Cortex of kidney (tissue), 1 donor: ENCODE measurements at places on chromosomes 6 and 20.

GRCh38 chr6:25874822-25875562 is 949 bp upstream of the SLC17A3 start:
- DNase-seq: no peak

DNA sequence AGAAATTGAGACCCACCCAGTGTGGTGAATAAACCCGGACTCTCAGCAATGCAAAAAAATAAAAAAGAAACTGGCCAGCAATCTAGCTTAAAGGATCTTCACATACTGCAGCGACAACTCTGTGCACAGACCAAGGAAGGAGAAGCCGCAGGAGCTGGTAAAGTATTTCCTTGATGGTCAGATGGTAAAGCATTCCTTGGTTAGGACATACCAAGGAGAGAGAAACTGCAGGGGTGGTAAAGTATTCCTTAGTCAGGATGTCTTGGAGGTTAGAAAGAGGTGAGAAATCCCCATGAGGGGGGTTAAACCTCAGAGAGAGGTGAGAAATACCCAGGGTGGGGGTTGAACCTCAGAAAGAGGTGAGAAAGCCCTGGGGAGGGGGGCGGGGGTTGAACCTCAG is 86.8 kb downstream of the PLG start:
- no peak for DNase-seq

- DNase-seq: no peak
Measured at GRCh38 chr6:107444277-107444676, 15.1 kb downstream of the PDSS2 start.

DNA sequence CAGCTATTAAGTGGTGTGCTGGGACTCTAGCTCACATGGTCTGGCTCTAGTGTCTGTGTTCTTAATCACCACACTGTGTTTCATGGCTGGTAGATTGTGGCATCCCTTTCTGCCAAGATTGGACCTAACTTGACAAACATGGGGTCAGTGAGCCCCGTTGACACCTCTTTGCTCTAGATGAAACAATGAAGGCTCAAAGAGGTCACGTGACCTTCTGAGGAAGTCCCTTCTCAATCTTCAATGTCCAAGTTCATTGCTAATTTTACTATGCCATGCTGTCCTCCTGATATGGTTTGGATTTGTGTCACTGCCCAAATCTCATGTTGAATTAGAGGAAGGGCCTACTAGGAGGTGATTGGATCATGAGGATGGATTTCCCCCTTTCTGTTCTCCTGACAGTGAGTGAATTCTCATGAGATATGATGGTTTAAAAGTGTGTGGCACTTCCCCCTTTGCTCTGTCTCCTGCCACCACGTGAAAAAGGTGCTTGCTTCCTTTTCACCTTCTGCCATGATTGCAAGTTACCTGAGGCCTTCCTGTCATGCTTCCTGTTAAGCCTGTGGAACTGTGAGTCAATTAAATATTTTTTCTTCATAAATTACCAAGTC is 177.8 kb upstream of the MYLIP start:
- no peak for DNase-seq

DNA sequence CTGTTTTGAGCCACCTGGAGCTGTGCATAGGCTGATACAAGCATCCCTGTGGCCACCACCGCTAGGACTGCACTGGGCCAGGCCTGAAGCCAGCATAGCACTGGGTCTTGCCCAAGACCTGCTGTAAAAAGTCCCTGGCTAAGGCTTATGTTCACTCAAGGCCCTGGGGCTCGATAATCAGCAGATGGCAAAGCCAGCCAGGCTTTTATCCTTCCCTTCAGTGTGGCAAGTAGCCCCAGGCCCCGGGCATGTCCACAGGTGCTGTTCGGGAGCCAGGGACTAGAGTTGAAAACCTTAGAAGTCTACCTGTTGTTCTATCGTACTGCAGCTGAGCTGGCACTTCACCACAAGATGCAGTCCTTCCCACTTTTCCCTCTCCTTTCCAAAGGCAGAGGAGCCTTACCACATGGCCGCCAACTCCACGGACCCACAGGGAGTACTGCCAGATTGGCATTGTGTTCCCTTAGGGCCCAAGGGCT is 226.4 kb upstream of the ZNF217 start:
- no peak for DNase-seq

DNA sequence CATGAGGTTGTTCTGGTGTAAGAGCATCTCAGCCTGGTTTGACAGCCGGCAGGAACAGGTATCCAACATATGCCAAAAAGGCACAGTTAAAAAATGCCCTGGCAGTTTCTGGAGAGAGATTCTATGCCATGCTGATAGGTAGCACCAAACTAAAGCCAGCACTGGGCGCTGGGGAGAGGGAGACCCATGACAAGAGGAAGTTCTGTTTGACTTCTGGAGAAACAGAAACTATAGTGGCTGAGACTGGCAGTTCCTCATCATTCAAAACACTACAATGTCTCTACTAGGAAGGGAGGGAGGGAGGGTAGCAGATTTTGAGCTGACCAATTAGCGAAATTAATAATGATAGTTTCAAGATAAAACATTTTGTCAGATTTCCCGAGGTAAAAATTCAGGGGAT is 174.1 kb downstream of the ADAT2 start:
- DNase-seq: no peak

- no peak for DNase-seq
Measured at GRCh38 chr20:56781108-56781739, 152.1 kb downstream of the TFAP2C start.

DNA sequence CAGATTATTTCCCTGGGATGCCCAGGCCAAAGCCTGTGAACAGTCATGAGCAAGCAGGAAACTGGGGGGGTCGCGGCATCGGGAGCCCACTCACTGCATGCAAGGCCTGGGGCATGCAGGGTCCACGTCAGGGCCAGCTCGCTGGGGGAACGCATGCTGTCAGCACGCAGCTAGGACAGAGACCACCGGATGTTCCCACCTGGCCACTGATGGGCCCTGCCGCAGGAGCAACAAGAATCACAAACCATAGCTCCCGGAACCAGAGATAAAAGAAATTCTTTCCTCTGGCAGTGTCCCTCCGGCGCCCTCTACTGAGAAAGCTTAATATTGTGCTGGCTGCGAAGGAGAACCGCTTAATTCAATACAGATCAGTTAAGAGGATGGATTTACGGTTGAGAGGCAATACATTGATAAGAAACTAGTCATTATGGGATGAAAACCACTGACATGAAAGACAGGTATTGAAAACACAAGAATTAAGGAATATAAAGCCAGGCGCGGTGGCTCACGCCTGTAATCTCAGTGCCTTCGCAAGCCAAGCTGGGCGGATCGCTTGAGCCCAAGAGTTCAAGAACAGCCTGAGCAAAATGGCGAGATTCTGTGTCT is 32.6 kb downstream of the C6orf15 start:
- DNase-seq: no peak

DNA sequence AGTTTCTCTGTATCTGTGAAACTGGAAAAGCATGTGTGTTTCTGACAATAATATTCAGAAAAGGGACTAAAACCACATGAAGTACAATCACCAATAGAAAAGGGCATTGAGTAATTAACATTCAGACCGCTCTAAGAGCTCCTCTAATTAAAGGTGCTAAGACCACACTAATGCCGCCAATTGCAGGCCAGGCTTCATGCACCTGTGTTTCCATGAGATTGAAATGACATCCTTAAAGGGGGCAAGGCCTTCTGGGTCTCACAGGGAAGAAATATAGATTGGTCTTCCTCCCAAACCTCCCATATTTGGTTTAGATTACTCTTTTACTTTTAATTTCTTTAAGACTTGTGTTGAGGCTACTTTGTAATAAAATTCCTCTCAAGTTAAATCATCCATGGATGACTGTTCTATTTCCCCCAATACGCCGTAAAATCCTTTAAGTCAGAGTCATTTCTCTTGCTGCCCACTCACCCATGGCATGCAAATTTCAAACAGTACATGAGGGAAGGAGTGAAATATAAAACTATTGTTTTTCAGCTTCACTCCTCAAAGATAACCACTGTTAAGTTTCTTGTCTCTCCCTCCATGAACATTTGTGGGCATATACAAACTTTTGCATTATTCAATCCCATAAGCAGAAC is 110.6 kb downstream of the UBE3D start:
- DNase-seq: no peak

DNA sequence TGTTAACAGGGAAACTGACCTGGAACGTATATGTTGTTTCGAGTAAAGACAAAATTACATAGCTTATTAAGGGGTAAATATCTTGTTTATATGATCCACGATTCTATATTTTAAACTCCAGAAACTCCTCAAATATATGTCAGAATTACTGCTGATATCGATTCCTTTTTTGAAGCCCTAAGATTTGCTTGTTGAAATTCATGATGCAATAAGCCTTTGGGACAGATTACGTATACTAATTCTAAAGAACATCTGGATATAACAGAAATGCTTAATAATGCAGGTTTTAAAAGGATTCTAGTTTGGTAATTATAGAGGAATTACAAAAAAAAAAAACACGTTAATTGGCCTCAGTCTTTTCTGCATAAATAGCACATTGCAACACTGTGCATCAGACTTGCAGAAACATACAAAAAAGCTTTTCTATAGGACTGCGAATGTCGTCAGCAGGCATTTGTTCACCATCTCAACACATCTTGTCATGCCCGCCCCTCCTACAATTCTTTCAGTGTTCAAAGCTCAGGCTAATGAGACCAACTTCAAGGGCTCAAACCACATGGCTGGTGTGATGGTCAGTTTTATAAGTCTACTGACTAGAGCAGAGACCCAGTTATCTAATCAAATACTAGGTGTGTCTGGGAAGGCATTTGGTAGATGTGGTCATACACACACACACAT is 74.9 kb downstream of the AGPAT4 start:
- DNase-seq: no peak

DNA sequence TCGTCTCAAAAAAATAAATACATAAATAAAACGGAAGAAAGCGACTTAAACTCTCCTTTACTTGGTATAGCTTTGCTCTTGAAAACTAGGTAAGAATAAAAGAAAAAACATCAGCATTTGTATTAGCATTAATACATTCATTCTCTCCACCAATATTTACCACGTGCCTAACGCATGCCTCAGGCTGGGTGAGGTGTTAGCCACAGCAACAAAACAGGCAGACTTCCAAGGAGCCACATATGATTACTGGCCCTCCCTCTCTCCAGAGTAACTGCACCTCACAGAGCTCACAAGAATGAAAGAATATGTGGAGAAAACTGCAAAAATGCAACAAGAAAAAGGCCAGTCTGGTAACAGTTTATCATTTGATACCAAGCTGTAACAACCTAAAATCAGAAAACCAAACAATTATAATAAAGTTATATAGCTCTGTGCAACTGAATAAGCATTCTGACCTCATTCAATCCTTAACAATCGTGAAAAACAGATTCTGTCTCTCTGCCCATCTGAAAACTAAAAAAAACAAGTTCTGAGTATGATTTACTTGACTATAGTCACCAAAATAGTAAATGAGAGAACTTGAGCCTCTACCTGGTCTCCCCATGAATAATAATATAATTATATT is 5.2 kb downstream of the NAPB start:
- no peak for DNase-seq

- DNase-seq: no peak
Measured at GRCh38 chr6:48318670-48319069, 207.7 kb upstream of the PTCHD4 start.
